ENCODE measurements at places on chromosomes 5 and 9.

- peak; percentile 85 for DNase-seq
Measured at GRCh38 chr9:106403081-106403480, 459.9 kb upstream of the ZNF462 start.

- DNase-seq, result no peak
Measured at GRCh38 chr5:131220566-131220965, 43.3 kb upstream of the CDC42SE2 start.

DNA sequence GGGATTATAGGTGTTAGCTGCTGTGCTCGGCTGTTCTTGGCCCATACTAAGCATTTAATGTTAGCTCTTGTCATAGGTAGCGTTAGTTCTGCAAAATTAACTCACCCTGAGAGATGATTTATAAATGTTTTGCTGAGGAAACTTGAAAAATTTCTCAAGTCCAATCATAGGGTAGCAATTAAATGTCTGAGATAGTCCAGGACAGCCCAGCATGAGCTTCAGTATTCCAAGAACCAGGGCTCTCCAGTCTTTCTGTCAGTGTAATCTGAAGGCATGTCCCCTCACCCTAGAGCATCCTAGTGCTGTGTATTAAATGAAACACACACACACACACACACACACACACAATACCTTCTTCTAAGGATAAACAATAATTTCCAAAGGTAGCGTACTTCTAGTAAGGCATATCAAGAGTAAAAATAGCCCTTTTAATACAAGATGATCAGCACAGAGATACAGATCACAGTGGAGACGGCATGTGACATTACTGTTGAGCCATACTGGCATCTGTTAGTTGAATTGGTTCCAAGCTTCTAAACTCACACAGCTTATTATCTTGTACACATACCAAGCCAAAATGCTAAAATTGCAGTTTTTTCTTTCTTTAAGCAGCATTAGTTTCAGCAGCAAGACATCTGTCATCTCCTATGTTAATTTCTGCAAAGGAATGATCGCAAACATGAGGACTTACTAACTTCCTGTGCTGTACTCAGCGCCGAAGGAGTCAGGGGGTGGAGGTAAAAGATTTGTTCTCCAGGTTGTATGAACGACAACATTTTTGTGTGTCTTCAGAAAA is 46.3 kb upstream of the JMY start:
- DNase-seq, result peak; percentile 42

DNA sequence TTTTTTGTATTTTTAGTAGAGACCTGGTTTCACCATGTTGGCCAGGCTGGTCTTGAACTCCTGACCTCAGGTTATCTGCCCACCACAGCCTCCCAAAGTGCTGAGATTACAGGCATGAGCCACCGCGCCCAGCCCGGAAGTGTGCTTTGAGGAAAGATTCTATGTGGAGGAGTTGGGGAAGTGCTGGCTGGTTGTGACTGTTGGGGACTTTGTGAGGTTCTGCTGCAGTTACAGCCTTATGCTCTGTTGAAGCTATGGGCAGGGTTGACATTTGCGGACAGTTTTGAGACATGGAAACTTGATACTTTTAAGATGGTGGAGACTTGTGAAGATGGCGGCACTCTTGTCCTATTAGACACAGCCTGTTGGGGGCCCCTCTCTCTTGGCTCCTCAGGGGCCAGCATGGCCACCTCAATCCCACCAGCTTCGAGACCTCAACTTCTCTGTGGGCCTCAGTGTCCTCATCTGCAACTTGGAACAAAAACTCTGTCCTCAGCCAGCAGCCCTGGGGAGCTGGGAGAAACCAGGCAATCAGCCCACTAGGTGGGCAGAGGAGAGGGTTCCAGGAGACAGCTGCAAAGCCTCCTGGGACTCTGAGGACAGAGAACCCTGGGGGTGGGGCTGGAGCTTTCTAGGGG is 24.9 kb downstream of the C9orf50 start:
- DNase-seq, result no peak

DNA sequence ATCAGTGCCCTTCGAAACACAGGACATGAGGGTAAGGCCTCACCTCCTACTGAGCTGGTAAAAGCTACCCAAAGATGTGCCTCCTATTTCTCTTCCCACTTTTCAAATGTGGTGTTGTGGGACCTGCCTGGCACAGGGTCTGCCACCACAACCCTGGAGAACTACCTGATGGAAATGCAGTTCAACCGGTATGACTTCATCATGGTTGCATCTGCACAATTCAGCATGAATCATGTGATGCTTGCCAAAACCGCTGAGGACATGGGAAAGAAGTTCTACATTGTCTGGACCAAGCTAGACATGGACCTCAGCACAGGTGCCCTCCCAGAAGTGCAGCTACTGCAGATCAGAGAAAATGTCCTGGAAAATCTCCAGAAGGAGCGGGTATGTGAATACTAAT is 1.9 kb downstream of the IRGM start:
- no peak for DNase-seq

- DNase-seq, result peak; percentile 42
Measured at GRCh38 chr9:125822160-125822559, 75.0 kb downstream of the PBX3 start.

- peak; percentile 72 for DNase-seq
Measured at GRCh38 chr9:87324613-87325194, 173.0 kb upstream of the DAPK1 start.

- DNase-seq, result peak; percentile 85
Measured at GRCh38 chr5:1479581-1480188, 34.4 kb upstream of the SLC6A3 start.

DNA sequence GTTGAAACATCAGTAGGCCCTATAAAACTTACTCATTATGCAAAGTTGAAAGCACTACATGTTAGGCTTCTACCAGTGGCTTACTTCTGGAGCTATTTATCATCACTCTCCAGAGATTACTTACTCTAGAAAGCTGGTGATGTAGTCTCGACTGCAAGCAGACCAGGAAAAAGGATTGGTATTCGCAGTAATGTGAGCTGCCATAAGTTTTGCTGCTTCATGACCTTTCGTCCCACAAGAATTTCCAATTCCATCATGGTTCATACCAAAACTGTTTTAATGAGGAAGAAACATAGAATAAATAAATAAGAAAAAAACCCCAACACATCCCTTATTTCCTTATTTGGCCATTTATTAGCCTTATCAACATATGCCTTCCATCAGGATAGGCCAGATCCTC is 181.9 kb downstream of the ADAMTS6 start:
- peak; percentile 65 for DNase-seq

GRCh38 chr9:91245431-91246313 is 116.0 kb downstream of the AUH start:
- no peak for DNase-seq

DNA sequence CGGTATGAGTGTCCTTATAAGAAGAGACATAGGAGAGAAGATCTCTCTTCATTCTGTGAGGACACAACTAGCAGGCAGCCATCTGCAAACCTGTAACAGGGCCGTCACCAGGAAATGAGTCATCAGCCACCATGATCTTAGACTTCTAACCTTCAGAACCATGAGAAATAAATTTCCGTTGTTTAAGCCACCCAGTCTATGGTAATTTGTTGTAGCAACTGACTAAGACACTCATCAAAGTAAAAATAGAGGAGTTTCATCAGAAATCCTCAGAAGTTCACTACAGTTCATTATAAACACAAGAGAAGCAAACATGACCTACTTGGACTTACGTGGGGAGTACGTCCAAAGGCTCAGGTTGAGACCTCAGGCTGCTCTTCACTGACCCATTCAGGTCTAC is 357.7 kb downstream of the SEMA5A start:
- DNase-seq, result peak; percentile 86

GRCh38 chr5:95035891-95036685 is 248.8 kb downstream of the MCTP1 start:
- DNase-seq, result no peak

GRCh38 chr9:6708732-6709131 is 49.0 kb upstream of the KDM4C start:
- DNase-seq, result no peak

GRCh38 chr9:133830310-133830709 is 92.2 kb upstream of the SARDH start:
- no peak for DNase-seq

DNA sequence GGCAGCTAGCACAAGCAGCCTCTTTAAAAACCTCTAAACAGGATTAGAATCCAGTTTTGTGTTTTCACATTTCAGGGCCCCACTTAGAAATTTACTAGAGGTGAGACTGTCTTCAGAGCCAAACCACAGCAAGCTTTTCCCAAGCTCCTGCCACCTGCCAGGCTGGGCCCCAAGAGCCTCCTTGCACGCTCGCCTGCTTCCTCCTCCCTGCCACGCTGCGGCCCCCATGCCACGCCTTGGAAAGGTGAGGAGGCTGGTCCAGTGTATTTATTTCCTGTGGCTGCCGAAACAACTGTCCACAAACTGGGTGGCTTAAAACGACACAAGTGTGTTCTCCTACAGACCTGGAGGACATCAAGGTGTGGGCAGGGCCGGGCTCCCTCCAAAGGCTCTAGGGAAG is 43.4 kb downstream of the NKX2-5 start:
- DNase-seq, result no peak

DNA sequence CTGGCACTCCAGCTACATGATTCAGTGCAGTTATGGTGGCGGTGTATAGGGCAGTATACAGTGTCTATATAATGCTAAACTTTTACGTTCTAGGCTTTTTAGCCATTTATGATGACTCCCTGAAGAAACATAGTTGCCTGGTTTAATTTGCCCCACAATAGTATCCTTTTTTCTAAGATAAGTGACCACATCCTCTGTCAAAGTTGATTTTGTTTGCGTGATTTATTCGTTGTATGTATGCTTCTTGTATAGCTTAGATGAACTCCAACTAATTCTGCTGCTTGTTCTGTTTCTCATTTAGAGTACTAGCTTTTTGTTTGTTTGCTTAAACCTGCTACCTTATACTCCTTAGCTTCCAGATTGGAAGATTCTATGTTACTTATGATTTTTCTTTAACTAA is 83.6 kb downstream of the ERMP1 start:
- DNase-seq, result no peak

DNA sequence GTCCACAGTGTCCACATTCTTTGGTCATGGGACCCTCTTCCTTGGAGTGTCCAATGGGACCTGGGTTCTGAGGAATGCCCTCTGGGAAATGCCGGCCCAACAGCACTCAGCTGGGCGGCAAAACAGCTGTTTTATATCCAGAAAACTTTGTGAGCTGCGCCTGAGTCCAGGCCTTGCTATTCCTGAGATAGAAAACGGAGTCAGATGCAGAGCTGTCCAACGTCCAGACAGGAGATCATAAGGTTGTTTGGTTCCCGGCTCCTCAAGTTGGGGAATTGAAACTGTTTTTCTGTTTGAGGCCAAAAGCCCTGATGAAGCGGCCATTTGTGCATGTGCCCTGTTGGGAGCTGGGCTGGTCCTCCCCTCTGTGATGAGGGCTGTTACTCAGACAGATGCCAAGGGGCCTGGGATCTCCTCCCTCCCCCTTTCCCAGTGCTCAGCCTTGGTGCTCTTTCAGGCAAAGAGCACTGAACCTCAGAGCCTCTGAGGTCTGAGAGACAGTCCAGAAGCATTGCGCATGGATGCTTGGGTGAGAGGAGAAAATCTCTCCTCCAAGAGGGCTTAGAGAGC is 66.6 kb upstream of the GARNL3 start:
- no peak for DNase-seq

GRCh38 chr5:127960270-127960691 is 123.3 kb upstream of the SLC12A2 start:
- DNase-seq, result no peak

DNA sequence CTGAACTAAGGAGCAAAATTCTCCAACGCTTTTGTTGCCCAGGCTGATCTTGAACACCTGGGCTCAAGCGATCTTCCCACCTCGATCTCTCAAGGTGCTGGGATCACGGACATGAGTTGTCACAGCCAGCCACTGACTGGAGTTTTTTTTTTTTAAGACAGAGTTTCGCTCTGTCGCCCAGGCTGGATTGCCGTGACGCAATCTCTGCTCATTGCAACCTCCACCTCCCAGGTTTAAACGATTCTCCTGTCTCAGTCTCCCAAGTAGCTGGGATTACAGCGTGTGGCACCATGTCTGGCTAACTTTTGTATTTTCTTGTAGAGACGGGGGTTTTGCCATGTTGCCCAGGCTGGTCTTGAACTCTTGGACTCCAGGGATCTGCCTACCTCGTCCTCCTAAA is 58.2 kb downstream of the EHMT1 start:
- no peak for DNase-seq

GRCh38 chr9:20207176-20207575 is 415.1 kb downstream of the MLLT3 start:
- DNase-seq, result no peak

GRCh38 chr5:43195670-43196265 is 3.7 kb downstream of the NIM1K start:
- DNase-seq, result no peak

GRCh38 chr9:83043597-83043996 is 19.3 kb downstream of the RASEF start:
- DNase-seq, result peak; percentile 85

GRCh38 chr9:2809692-2810419 is 34.0 kb downstream of the PUM3 start:
- peak; percentile 98 for DNase-seq

- DNase-seq, result peak; percentile 94
Measured at GRCh38 chr9:22211588-22212360, 202.7 kb upstream of the CDKN2B start.

DNA sequence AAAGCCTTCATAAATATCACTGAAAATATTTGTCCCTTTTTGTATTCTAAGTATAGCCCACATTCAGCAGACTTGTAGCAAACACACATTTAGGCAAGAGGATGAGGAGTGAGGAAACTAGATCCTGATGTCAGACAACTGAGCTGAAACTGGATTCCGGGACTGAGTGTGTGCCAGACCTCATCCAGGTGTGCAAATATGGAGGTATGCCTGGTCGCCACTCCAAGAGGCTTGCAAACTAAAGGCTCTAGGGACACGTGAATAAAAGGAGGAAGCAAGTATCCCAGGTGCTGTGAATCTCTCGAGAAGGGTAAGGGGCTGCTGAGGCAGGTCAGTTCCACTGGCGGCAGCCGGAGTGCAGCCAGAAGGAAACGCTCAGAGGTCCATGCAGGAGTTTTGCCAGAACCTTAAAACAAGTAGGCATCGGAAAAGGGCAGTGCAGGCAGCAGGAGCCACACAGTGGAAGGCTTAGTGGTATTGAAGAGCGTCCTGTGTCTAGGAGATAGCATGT is 77.4 kb upstream of the ALDH1B1 start:
- no peak for DNase-seq

- no peak for DNase-seq
Measured at GRCh38 chr5:95949810-95950209, 11.8 kb downstream of the ELL2 start.

DNA sequence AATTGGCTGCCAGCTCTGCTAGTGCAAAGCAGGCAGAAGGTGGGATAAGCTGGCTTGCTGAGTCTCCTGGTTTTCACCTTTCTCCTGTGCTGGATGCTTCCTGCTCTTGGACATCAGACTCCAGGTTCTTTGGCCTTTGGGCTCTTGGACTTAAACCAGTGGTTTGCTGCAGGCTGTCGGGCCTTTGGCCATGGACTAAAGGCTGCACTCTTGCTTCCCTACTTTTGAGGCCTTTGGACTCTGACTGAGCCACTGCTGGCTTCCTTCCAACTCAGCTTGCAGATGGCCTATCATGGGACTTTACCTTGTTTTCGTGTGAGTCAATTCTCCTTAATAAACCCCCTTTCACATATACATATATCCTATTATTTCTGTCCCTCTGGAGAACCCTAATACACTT is 1293.9 kb upstream of the CDH6 start:
- no peak for DNase-seq
